ENCODE measurements at places on chromosomes 1 and 21.

DNA sequence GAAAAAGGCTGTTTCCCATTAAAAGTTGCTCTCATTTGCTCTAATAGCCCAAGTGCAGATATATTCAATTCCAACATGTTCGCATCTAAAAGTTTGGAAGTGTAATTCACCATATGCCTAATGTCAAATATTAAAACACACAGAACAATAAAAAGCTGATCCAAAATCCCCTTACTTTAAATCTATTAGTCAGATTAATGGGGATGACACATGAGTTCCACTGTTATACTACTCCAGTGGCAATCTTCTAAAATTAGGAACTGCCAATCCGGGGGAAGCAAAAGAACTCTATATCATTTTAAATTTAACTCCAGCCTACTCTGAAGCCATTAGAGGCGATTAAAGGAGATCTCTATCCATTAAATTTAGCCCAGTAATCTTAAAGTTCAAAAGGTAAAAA is 317.1 kb downstream of the NTNG1 start:
- no peak for DNase-seq

DNA sequence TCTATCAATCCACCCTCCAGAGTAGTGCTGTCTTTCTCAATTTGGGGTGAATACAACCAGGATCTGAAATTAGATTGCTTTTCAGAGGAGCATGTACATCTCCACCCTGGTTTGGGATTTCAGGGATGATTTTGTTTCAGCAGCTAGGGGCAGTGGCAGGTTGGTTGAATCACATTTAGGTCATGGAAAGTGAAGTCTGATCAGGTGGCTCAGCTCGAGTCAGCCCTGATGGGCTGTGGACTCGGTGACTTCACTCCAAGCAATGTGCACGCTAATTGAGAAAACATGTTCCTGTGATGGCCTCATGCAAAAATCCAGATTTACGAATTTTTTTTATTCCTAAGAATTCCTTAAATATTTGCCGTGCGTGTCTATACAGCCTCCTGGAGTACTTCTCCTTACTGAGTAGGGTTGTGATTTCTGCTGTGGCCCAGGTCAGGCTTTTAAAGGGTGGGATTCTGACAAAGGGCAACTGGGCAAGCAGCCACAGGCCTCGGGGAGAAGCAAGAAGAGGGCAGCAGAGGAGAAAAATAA is 7.5 kb downstream of the NGF start:
- no peak for DNase-seq

- DNase-seq, result no peak
Observed at GRCh38 chr21:46295996-46296752, 10.0 kb downstream of the YBEY start.

DNA sequence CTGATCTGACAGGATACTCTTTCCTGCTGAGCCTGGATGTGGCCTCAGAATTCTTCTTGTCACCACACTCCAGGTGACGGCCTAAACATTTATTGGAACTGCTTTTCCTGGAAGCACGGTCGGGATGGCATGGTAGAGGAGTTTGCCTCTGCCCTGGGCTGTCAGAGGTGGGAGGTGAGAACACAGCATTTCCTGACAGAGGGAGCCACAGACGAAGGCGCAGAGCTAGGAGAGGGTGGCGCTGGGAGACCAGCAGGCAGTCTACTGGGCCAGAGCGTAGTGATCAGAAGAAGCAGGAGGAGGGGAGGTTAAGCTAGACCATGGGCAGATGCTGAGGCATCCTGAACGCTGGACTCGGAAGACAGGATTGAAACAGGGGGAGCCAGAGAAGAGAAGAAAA is 153.5 kb upstream of the COA6 start:
- no peak for DNase-seq

- no peak for DNase-seq
Observed at GRCh38 chr1:44526295-44527073, 121.4 kb downstream of the RNF220 start.

DNA sequence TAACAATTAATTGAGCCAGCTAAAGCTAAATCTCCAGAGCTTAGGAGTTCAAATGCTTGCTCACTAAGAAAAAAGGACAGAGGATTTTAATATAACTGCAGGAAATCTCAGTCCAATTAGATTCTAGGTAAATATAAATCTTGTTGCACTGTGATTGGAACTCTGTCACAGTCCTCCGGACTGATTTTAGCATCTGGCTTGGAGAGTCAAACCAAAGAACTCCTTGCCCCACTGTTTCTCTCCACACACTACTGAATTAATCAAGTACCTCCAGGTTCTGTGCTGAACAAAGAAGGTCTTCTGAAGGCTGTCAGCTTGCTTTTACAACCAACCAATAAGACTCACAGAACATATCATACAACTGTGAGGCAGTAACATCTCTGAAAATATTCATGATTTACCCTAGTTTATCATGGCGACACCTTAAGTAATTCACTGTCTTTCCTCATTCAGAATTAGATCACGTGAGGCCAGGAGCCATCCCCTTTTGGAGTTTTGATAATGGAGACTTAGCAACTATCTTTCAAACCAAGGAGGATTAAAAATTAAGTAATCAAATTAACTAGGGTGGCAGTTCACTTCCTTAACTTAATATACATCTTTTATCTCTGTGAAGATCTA is 176.0 kb downstream of the RERE start:
- no peak for DNase-seq

GRCh38 chr21:37575580-37575979 is 209.0 kb downstream of the DYRK1A start:
- DNase-seq, result no peak

DNA sequence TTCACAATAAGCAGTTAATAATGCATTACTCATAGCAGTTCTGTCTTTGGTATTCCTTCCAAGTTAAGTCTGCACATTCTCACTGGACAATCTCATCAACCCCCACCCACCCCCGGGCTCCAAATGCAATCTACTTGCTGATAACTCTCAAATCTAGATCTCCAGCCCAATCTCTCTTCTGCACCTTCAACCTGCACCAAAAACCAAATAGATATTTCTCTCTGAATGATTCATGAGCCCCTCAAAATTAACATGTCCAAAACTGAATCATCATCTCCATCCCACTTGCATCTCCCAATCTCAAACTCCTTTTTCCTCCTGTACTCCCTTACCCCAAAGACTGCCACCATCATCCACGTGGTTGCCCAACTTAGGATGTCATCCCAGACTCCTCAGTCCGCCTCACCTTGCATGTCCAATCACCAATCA is 2.7 kb downstream of the DOCK7 start:
- DNase-seq, result no peak

GRCh38 chr21:34203851-34204420 is 130.6 kb downstream of the MRPS6 start:
- DNase-seq, result no peak

DNA sequence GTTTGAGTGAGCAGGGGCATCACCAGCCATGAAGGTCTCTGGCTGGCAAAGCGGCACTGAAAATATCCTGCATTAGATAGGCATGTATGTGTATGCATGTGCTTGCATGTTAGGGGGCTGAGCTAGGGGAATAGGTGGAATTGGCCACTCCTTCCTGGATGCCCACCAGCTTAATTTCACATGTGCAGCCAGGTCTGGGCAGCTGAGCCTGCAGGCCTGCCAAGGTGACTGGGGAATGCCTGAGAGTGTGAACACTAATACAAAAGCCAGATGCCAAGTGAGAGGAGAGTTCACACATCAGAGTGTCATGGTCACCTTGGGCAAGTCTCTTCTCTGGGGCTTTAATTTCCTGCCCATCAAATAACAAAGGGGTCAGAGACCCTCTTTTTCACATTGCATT is 155.9 kb downstream of the HIVEP3 start:
- no peak for DNase-seq

GRCh38 chr1:226491093-226491850 is 57.3 kb upstream of the STUM start:
- no peak for DNase-seq

DNA sequence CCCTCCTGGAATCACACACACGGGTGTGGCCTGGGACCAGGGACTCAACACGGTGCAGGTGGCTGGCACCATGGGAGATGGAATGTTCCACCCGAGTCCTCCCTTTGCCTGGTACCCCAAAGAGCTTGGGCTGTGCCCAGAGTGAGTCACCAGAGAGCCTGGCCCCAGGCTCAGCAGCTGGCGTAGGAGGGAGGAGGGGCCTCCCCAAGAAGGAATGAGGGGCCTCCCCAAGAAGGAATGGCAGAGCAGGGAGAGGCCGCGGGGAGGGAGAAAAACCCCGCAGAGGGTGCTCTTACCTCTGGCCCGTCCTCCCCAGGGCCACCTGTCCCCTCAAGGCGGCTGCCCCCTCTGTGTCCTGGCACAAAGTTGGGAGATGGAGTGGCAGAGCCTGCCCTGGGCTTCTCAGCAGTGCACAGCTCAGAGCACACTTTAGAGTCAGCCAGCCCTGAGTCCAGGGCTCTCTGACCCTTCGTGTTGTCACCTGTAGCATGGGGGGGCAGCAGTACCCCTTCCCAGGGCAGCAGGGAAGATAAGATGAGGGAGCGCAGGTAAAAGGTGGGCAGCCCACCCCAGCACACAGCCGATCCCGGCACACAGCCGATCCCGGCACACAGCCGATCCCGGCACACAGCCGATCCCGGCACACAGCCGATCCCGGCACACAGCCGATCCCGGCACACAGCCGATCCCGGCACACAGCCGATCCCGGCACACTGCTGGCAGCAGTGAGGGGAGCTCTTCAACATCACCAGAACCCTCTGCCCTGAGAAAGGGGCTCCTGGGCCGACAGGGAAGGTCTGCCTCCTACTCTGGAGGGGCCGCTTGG is 20.2 kb upstream of the KCNAB2 start:
- no peak for DNase-seq

- peak; percentile 33 for DNase-seq
Observed at GRCh38 chr1:160251687-160252526, 10.4 kb downstream of the DCAF8 start.

DNA sequence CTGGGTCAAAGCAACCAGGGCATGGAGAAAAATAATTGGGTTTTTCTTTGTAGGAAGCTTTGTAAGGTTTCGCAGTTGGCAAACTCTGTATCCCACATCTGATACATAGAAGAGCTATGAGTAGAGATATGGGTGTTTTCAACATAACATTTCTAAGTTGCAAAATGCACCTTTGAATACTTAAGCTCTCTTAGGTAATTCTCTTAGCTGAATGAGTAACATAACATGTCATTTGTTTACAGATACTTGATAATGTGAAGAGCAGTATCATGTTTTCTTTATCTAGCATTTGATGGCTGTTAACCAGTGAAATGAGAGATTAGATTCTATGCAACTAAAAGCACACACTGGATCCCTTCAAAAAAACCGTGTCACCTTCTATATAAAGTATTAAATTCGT is 21.6 kb downstream of the RAVER2 start:
- DNase-seq, result no peak
